Frontal cortex (tissue), 4 donors: ENCODE measurements at places on chromosomes 6 and 20.

DNA sequence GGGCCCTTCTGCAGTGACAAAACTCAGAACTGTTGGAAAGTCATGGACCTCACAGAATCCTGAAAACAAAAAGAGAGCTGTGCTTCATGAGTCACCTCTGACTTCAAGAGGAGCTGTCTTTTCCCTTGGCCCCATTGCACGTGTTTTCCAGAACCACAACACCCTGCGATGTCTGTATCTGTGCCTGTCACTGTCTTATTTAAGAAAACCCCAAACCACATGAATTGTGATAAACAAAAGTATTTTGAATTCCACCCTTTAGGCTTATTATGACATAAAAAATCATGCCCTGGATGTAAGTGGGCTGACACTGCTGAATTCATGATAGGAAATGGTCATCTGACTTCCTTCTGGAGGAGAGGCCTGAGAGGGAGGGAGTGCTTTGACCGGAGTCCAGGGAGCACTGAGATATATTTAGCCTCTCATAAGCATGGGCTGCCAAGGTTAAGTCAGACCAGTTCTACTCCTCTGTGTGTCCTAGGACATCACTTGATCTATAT, 96.4 kb upstream of the DUSP22 start:
- peak; percentile 24 for DNase-seq

GRCh38 chr20:37415118-37416085, 69.5 kb downstream of the SRC start:
- no peak for DNase-seq

GRCh38 chr20:19802492-19803158, 44.6 kb downstream of the RIN2 start:
- no peak for DNase-seq

GRCh38 chr6:98841621-98842341, 7.4 kb downstream of the POU3F2 start:
- no peak for DNase-seq

DNA sequence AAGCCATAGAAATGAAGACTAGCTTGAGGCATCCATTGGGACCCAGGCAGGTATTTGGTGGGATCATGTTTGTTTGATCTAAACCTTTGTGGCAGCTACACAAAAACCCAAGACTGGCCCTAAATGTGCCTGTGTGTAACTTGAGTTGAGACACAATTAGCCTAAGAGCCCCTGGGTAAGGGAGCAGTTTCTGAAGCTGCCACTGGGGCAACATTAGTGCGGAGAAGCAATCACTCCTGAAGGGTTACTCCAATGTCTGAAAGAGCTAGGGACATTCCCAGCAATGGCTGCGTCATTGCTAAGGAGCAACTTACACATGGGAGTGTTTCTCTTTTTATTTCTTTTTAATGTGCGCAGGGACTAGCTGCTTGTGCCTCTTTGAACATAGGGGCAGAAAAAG, 67.9 kb upstream of the EEF1E1 start:
- DNase-seq, result no peak
